ENCODE measurements at places on chromosomes 1 and 21. TPM values are rescaled to one million over a fixed set of nuclear protein-coding genes. Genes with fewer than 3 reads are reported as not detected.

GRCh38 chr21:43983390-43983789 is 28.7 kb upstream of the TRAPPC10 start:
- DNase-seq: no peak

DNA sequence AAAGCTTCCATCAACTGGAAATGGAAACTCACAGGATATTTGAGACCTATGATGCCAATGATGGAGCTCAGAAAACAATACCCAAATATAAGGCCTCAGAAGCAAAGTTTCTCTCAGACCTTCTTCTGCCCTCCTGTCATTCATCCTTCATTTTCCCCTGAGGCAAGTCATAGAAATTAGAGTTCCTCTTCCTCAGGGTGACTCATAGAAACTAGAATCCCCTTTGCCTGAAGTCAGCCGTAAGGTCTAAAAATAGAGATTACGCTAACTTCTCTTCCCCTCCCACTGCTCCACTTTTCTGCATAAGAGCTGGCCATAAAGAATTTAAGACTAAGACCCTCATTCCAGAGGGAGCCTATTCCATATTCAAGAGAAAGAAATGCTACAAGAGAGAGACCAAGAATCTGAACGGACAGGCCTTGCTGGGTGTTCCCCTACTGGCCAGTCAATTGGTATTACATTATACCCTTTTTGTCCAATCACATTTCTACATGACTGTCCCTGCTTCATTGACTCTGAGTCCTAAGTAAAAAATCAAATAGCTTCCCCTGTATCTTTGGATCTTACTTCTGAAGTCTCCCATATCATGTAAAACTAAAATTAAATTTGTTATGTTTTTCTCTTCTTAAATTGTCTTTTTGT is 994.9 kb downstream of the ADGRL2 start:
- no peak for DNase-seq

DNA sequence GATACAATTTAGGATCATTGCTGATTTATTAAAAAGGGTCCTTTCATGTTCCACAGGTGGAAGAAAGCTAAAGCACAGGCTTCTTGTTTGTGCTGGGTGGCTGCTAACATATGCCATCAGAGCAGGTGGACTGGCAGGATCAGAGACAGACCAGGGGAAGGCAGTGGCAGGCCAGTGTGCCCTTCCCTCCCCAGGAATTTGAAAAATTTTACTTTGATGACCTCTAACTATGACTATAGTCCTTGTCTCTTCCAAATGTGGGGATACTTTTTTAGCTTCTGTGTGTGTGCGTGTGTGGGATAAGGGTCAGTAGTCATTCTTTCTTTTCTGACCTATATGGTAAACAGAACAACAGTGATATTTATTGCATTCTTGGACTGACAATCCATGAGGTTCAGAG is 49.9 kb downstream of the LHX9 start:
- DNase-seq: no peak

- no peak for DNase-seq
These were observed 7.0 kb downstream of the TINAGL1 start for GRCh38 chr1:31583082-31583994.

DNA sequence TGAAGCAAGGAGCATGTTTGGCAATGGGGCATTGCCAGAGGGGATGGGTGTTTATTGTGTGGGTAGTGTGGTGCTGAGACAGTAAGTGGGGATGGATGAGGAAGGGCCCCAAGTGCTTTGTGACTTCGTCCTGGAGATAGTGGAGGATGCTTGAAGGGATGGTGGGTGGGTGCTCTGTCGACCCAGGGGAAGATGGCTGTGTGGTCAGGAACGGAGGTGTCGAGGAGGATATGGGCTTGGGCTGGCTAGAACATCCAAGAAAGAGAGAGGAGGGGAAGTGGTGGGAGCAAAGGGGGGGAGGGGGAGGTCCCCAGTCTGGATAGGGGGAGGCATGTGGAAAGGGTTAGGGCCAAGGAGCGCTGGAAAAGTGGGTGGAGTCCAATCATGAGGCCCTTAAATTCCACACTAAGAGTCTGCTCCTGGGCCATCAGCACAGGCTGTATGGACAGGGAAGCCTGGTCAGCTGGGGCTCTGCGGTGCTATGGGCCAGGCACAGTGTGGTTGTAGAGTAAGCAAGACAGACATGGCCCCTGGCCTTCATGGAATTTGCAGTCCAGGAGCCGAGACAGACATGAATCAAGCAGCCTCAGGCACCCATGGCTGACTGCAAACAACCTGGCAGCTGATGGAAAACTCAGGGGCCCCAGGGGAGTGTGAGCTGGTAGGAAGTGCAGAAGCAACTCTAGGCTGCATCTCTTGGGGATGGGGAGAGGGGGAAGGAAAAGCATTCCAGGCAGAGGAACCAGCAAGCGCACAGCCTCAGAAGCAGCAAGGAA is 36.3 kb downstream of the EDN2 start:
- no peak for DNase-seq

GRCh38 chr1:110152133-110152785 is 2.0 kb downstream of the SLC6A17 start:
- no peak for DNase-seq

GRCh38 chr1:60133000-60133673 is 59.6 kb upstream of the C1orf87 start:
- DNase-seq: no peak

DNA sequence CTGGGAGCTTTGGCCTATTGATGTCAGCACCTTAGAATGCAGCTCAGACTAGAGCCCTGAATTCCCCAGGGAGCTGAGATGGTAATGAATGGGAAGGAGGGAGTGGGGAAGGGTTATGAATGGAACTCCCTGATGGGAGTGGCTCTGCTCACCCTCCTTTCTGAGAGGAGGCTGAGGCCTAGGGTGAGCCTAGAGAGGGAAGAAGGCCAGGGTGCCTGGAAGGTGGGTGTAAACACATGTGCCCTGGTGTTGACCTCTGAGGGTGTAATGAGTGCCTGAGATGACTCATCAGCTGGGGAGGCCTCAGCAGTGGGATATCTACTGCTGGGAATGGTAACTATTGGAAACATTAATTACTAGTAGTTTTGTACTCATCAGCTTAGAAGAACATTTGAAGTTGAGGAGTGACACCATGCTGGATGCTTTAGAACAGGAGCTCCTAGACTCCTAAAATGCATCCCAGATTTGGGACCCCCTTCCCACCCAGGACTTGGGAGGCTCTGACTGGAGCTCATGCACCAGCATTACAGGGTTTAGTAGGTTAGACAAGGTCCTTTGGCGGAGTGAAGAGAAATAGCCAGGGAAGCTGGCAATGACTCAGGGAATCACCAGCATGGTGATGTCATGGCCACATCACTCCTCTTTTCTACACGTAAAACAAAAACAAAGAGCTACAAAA is 16.0 kb upstream of the PIGV start:
- DNase-seq: no peak

GRCh38 chr21:9837946-9838737 is 683.2 kb upstream of the TPTE start:
- DNase-seq: peak; percentile 59

DNA sequence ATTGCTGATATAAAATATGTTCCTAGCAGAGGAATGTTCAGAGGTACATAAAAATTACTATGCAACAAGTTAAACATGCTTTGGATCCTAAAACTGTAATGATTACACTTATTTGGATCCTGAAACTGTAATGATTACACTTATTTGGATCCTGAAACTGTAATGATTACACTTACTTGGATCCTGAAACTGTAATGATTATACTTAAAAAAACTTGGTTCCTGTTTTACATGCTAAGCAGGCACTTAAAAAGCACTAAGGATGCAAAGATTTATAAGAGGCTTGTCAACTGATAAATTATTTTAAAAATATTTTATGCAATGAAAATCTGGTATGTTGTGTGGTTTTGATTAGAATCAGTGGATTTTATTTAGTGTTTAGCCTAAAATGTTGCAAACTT is 47.7 kb downstream of the ZNHIT6 start:
- no peak for DNase-seq

- no peak for DNase-seq
These were observed 95.6 kb downstream of the RGS2 start for GRCh38 chr1:192904438-192904895.

DNA sequence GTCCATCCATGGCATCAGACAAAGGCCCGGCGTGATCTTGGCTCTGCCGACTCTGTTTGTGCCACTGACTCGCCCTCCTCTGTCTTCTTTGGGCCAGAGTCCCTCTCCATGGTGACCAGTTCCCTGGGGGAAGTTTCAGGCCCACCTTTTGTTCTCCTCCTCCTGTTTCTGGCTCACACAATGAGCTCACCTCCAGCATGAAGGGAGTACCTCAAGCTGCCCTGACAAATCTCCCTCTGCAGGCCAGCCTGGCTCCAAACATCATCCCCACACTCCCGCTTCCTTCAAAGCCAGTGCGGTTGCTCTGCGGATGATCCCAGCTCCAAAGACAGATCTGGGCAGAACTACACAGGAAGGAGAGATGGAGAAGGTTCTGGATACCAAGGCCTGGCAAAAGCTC is 576.6 kb downstream of the NPHP4 start:
- DNase-seq: no peak

GRCh38 chr21:46145840-46146691 is 9.3 kb downstream of the FTCD start:
- peak; percentile 49 for DNase-seq

DNA sequence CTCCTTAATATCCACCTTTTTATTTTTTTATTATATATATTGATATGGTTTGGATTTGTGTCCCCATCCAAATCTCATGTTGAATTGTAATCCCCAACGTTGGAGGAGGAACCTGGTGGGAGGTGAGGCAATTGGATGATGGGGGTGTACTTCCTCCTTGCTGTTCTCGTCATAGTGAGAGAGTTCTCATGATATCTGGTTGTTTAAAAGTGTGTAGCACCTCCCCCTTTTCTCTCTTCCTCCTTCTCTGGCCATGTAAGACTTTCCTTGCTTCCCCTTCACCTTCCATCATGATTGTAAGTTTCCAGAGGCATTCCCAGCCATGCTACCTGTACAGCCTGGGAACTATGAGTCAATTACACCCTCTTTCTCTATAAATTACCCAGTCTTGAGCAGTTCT is 22.7 kb upstream of the CCSAP start:
- no peak for DNase-seq

GRCh38 chr1:228085287-228085951 is 2.9 kb downstream of the ARF1 start:
- no peak for DNase-seq

DNA sequence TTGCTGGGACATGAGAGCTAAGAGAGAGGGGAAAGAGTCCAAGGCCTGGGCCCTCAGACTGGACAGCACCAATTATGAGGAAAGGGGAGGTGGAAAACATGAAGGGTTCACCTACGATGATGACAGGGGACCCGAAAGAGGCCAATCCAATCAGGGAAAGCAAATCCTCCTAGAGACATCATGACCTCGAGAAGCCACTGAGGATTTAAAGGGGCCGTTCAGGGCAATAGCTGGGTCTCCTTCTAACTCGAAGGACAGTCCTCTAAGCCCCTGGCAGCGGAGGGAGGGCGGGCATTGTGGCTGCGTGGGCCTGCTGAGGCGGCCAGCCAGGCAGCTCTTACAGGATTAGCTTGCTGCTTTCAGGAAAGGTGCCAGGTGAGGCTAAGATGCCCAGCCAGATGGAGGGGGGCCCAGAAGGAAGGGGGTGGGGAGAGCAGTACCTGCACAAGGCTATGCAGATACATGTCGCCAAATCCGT is 7.4 kb downstream of the MEF2D start:
- DNase-seq: no peak

GRCh38 chr1:38022810-38023209 is 10.3 kb downstream of the UTP11 start:
- DNase-seq: no peak

DNA sequence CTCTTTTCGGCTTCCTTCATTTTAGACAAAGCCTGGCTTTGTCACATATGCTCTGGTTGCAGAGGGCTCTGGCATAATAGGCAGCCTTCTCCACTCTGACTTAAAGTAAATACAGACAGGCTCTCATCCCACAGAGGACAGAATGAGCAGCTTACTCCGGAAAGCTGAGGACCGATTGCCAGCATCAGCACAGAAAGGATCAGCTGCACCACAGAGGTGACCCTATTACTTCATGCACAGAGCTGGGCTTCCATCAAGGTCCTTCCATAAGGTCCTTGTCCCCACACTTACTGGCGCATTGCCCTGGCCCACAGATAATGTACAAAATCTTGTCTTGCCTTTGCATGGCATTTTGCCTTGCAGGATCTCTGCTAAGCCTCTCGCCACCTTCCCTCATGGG is 67.6 kb downstream of the SEC16B start:
- DNase-seq: no peak

Gene ICOSLG
- total RNA-seq: 0.24 TPM

Gene KPRP
- not detected for total RNA-seq

Gene PROX1
- total RNA-seq: not detected

Gene C4BPB
- not detected for total RNA-seq

Gene TMPRSS15
- not detected for total RNA-seq

Gene CLCA4
- total RNA-seq: not detected

Gene FAM131C
- not detected for total RNA-seq

Gene LCE2A
- not detected for total RNA-seq

Gene CFAP141
- not detected for total RNA-seq

Gene NHLH1
- 1.2 TPM for total RNA-seq

Gene ELAPOR1
- total RNA-seq: 4.0 TPM

Gene AQP10
- total RNA-seq: not detected

Measured in natural killer cell treated with Interleukin-12 subunit alpha and Interleukin-12 subunit beta and Interleukin-15 and Interleukin-18, amount 100 ng/mL, for 72 hours (primary cell).